ENCODE measurements at places on chromosomes 16 and 17.

- DNase-seq, result no peak
These were observed 25.1 kb upstream of the MMD start for GRCh38 chr17:55446581-55447205.

DNA sequence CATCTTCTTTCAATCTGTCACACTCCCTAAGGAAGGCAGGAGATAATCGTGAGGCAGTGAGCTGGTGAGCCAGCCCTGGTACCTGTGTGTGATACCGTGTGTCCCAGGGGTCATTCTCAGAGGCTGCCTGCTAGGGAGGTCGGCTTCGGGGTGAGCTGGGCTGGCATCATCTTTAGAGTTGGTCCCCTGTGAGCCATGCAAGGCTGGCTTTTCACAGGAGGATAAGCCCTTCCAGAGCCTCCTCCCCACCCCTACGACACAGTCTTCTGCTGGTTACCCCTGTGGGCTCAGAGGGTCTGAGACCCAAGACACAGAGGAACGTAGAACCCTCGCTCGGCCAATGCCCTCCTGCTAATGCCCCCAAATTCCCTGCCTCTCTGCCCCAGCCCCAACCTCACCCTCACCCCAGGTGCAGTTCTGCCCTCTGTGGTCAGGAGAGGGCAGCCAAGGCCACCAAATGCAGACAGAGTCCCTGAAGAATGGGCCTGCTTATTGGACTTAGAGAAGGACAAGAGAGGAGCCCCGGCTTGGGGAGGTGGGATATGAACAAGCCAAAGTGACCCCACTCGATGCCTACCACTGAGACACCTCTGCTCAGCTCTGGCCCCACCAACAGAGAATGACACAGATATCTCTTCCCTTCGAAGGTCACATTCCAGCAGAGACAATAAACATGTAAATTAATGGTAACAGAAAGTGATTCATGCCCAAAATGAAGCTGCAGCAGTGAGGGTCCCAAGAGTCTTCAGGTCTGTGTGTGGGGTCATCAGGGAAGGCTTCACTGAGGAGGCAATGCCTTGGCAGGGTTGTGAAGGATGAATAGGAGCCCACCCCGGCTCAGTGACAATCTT lies 80.8 kb upstream of the CCL1 start:
- DNase-seq, result no peak

GRCh38 chr17:3896108-3896967 lies 3.5 kb upstream of the CAMKK1 start:
- DNase-seq, result no peak

DNA sequence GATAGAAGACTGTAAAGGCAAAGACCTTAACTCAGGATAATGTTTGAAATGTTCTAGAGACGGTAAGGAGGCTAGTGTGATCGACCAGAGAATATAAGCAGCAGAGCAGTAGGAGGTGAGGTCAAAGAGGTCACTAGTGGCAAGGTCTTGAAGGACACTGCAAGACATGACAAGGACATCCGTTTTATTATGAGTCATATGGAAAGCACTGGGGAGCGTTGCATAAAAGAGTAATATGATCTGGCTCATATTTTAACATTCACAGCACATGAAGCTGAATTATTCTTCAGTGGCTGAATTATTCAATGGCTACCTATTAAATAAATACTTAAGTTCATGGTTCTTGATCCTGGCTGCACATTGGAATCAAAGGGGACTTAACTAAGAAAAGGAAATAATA lies 123.7 kb downstream of the SOX9 start:
- no peak for DNase-seq

All from stimulated activated CD4-positive, alpha-beta T cell treated with anti-CD3 and anti-CD28 coated beads, TNF-alpha, amount 100 ng/mL, for 1 hour (primary cell).